T1000 (cell line): ENCODE measurements at places on chromosomes 2 and 18.

- DNase-seq: peak; percentile 25
These were observed at the start of gene MOCOS for GRCh38 chr18:36187193-36187825. Gene MOCOS, plus strand, starts transcription at chr18:36187497. Its CDS starts 43 bp downstream, at chr18:36187540.

- DNase-seq: no peak
These were observed 29.9 kb upstream of the STK39 start for GRCh38 chr2:168277276-168277675.

DNA sequence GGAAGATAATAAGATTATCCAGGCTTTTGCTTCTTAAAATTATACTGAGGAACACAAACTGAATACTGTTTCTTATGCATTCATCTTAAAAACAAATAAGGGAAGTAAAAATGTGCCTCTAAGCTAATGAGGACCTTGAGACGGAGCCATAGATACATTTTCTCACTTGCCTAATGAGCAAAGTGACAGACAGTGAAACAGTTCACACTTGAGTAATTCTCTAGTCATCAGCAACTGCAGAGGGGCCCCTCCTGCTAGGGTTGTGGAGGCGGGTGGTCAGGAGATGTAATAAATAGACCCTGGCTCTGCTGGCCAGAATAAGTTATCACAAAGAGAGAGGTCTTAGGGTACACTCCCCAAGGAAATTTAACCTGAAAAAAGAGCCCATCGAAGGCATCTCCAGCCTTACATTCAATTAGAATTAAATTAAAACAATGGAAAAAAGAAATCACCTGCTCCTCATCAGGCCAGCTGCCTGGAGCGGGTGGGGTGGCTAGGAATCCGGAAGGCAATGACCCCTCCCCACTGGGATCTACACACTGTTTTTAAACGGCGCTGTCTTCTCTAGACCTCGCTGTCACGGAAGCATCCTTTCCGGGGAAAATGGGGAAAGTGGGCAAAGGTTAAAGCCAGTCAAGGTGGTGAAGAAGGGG, 32.6 kb upstream of the INSIG2 start:
- DNase-seq: no peak

DNA sequence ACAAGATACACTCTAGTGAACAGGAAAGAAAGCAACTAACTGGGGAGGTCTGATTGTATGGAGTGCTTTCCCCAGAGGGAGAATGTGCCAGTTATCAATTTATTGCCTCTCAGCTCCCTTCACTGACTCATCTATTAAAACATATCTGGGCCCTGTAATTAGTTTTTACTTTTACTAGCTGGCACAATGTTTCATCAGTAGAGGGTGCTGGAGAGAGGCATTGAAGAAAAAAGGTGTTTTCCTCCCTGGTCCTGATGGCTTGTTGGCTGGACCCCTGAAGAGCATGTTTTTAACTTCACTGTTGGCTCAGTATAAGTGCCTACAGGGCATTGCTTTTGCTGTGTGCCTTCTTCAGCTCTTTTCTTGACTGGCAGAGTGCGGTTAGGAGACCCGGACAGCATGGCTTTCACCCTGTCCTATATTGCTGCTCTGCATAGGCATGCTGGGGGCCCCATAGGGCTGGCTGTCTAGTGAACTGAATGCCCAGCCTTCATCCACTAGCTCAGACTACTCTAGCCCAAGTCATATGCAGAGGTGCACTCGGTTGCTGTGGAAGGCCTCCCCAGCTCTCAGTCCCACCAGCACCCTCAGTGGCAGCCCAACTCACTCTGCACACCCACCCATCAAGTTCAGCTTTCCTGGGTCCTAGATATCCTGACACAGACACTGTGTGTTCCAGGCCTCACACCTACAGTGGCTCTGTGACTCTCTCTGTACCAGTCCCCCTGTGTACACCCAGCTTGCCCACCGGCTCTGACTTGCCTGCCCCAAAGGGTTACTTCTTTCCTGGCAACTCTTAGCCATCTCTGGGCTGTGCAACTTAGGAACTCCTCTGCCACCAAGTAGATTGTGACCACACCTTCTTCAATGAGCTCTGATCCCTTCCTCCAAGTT, 62.3 kb upstream of the ACYP2 start:
- DNase-seq: no peak

- DNase-seq: no peak
These were observed 367.9 kb upstream of the SLC39A10 start for GRCh38 chr2:195289081-195289480.

DNA sequence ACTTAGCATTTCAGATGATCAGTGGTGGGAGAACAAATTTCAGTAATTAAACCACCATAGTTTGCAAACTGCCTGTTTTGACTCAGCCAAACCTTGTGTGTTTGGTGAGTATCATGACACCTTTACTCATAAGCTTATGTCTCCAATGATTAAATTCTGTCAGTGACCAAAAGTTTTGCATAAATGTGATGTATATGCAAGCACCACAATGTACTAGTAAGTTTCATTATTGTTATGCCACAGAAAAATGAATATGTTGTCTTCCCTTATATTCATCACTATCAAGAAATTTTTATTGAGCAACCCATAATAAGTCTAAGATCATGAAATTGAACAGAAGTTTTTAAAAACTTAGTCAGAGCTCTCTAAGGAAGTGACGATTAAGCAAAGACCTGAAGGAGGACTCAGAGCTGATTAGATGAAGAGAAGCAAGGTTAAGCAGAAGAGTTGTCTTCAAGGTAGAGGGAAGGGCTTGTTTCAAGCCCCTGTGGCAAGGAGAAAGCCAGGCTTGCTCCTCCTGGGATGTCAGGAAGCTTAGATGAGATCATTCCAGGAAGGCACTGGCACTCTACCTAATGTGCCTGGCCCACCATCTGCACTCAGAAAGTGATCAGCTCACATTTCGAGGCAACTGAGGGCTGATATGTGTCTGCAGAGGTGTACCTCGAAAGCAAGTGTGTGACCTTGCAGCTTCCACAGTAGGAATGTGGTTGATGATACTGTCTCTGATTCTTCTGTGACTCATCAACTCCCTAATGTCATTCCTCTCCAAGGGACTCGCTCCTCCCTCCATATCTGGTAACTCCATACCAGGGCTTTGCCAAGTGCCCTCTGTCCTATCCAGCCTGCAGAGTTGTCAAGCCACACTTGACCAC, 54.7 kb downstream of the KCTD18 start:
- no peak for DNase-seq
